ENCODE measurements at places on chromosomes 12 and 14. TPM values are rescaled to one million over a fixed set of nuclear protein-coding genes. Genes with fewer than 3 reads are reported as not detected.

- no peak for DNase-seq
- no peaks in the 10 kb centered on the region for H3K36me3 ChIP-seq
- H3K4me3 ChIP-seq, result no peak overlapping the region
- H3K27ac ChIP-seq, result no peak overlapping the region
- H3K4me1 ChIP-seq, result no peaks in the 10 kb centered on the region
These were observed 51.7 kb upstream of the RTL1 start for GRCh38 chr14:100955201-100955600.

Gene MAX
- 49.3 TPM for polyA plus RNA-seq

DNA sequence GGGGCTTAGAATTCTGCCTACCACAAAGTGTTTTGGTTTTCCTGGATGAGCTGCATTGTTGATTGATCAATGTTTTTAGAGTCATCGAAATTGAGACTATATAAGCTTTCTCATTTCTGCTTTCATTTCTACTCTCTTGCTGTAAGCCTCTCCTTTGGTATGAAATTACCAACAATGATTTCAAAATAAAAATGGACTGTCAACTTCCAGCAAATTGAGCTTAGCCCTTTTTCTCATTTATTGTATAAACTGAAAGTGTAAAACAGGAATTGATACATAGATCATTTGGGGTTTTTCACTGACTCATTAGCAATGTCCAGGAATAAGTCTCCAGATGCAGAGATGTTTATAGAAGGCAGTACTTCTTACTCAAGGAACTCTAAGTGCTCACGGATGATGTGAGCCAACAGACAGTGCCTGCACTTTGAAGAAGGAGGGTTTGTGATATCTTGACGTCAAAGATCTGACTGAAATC is 20.0 kb upstream of the PCNX1 start:
- DNase-seq, result no peak
- no peaks in the 10 kb centered on the region for H3K27me3 ChIP-seq
- H3K36me3 ChIP-seq, result no peaks in the 10 kb centered on the region
- H3K4me1 ChIP-seq, result no peaks in the 10 kb centered on the region
- H3K27ac ChIP-seq, result peak overlapping the region; percentile 68

DNA sequence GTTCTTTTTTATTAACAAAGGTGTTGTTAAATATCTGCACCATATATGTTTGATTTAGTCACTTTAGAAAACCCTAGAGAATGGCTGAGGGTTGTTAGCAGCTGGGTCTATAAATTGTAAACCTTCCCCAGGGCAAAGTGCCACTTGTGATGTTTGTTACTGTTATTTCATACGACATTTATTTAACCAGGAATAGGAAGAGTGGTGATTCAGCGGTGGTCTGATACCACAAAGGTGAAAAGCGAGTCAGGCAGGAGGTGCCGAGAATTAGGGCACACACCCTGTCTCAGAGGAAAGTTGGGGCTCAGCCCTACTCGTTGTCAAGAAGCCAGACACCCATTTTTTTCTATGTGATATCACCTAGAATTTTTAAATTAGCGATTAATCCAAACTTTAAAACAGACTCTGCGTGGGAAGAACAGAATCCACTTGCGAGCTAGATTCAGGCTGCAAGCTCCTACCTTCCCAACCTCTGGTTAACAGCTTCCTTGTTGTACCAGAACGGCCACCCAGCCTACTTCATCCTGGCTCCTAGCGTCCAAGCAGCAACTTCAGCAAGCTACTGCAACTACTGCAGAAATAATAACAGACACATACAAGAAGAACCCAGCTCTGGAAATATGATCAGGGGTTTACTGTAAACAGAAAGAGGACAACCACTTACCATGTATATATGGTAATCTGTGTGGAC is 126.7 kb downstream of the TMEM132D start:
- no peaks in the 10 kb centered on the region for H3K4me1 ChIP-seq
- H3K27ac ChIP-seq, result no peak overlapping the region

GRCh38 chr14:75303381-75303789 is 24.8 kb downstream of the FOS start:
- H3K36me3 ChIP-seq, result no peaks in the 10 kb centered on the region
- no peak overlapping the region for H3K4me3 ChIP-seq
- peak; percentile 91 for DNase-seq
- peaks cover 7% of the 10 kb centered on the region for H3K4me1 ChIP-seq
- peak overlapping the region; percentile 28 for H3K27ac ChIP-seq
- H3K27me3 ChIP-seq, result no peaks in the 10 kb centered on the region

- H3K4me1 ChIP-seq, result no peaks in the 10 kb centered on the region
- H3K36me3 ChIP-seq, result no peaks in the 10 kb centered on the region
- no peak for DNase-seq
- no peak overlapping the region for H3K27ac ChIP-seq
- H3K4me3 ChIP-seq, result no peak overlapping the region
These were observed 26.1 kb upstream of the IFNG start for GRCh38 chr12:68185598-68185997.

- no peaks in the 10 kb centered on the region for H3K4me1 ChIP-seq
- no peak for DNase-seq
- no peak overlapping the region for H3K4me3 ChIP-seq
- no peak overlapping the region for H3K27ac ChIP-seq
- H3K36me3 ChIP-seq, result peaks cover 58% of the 10 kb centered on the region
These were observed 14.3 kb downstream of the NECAP1 start for GRCh38 chr12:8096281-8096915.

Gene HPD
- 3.4 TPM for polyA plus RNA-seq

Gene CPNE8
- 10.5 TPM for polyA plus RNA-seq

DNA sequence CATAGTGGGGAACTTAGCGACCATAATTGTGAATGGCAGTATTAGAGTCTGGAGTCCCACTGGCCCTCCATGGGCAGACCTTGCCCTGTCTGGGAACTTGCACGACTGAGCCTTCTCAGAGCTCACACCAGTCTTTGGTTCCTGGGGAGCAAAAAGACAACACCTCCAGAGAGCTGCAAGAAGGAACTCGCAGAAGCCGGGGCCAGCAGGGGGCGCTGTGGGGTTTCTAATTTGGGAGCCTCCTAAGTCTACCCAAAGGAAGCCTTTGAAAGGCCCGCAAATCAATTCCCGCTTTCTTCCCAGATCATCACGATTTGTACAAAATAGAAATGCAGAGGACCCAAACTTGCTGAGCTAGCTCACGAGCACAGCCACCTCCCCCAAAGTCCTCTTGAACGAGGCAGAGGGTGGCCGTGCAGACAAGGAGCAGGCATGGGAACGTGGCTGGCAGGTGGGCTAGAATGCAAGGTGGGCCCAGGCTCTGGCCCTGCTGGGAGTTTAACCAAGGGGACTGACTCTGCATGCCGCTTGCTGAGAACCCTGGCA is 46.3 kb upstream of the FBXO21 start:
- peak; percentile 83 for DNase-seq
- H3K36me3 ChIP-seq, result no peaks in the 10 kb centered on the region
- peaks cover 9% of the 10 kb centered on the region for H3K27me3 ChIP-seq
- no peaks in the 10 kb centered on the region for H3K4me1 ChIP-seq
- no peak overlapping the region for H3K27ac ChIP-seq
- no peak overlapping the region for H3K4me3 ChIP-seq

Gene ITGA5
- polyA plus RNA-seq, result 52.2 TPM

Gene WIF1
- 0.24 TPM for polyA plus RNA-seq

Gene TMEM132C
- 3.7 TPM for polyA plus RNA-seq

GRCh38 chr14:84013424-84013823 is 1516.5 kb upstream of the FLRT2 start:
- DNase-seq, result no peak
- H3K4me1 ChIP-seq, result no peaks in the 10 kb centered on the region
- no peak overlapping the region for H3K27ac ChIP-seq
- H3K36me3 ChIP-seq, result no peaks in the 10 kb centered on the region
- no peaks in the 10 kb centered on the region for H3K27me3 ChIP-seq

DNA sequence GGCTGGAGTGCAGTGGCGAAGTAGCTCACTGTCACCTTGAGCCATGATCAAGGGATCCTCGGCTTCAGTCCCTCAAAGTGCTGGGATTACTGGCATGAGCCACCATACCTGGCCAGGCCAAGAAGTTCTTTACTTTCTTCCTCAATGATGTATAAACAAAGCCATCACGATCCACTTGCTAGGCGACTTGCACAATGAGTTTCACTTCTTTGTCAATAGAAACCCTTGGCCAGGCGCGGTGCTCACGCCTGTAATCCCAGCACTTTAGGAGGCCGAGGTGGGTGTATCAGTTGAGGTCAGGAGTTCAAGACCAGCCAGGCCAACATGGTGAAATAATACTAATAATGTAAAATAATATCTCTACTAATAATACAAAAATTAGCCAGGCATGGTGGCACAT is 14.4 kb upstream of the SPSB2 start:
- no peak for DNase-seq
- no peak overlapping the region for H3K4me3 ChIP-seq
- no peaks in the 10 kb centered on the region for H3K27me3 ChIP-seq

- no peak overlapping the region for H3K27ac ChIP-seq
- H3K4me3 ChIP-seq, result no peak overlapping the region
- no peak for DNase-seq
- no peaks in the 10 kb centered on the region for H3K36me3 ChIP-seq
These were observed 861.3 kb upstream of the MGAT4C start for GRCh38 chr12:87117526-87117925.

DNA sequence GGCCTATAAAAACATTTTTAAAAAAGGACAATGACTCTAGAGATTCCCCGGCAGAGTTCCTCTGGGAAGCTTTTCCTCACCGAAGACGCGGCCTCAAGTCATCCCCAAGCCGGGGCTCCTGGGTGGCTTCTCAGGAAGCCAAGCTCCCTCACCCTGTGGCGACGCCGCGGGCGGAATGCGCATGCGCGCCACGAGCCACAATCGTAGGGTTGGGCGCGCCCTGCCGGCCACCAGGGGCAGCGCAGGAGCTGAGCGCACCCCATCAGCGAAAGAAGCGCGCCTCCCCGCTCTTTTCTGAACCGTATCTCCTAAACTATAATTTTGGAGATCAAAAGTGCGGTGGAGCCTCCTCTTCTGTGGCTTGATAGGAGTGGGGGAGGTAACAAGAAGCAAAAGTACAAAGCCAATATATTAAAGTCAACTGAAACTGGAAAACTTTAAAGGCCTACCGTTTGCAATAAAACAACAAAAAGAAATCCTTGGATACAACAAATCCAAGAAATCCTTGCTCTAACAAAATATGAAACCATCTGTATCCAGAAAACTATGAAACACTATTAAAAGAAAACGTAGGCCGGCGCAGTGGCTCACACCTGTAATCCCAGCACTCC is 17.4 kb upstream of the CHFR start:
- peak; percentile 75 for DNase-seq
- H3K27ac ChIP-seq, result no peak overlapping the region
- no peaks in the 10 kb centered on the region for H3K36me3 ChIP-seq
- H3K4me3 ChIP-seq, result no peak overlapping the region
- no peaks in the 10 kb centered on the region for H3K4me1 ChIP-seq

- no peaks in the 10 kb centered on the region for H3K36me3 ChIP-seq
- DNase-seq, result no peak
- H3K27ac ChIP-seq, result no peak overlapping the region
- H3K4me1 ChIP-seq, result no peaks in the 10 kb centered on the region
- H3K4me3 ChIP-seq, result no peak overlapping the region
These were observed 546.7 kb downstream of the SNAPC1 start for GRCh38 chr14:62308891-62309290.

DNA sequence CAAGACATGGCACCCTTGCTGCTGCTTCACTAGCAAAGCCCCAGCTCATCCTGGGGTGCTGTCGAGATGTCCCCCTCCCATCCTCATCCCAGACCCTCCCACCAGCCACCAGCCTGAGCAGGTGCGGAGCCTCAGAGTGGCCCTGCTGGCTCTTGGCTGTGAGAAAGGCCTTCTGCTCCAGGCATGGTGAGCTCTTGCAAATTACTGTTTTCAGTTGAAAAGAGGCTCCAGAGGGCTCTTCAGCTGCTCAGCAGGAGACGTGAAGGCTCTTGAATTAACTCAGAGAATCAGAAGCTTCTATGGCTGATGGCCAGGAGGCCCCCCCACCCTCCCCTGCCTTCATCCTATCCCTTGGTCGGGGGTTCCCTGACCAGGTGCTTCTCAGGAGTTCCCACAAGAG is 44.1 kb downstream of the WSCD2 start:
- H3K4me3 ChIP-seq, result no peak overlapping the region
- DNase-seq, result no peak
- no peaks in the 10 kb centered on the region for H3K27me3 ChIP-seq
- H3K4me1 ChIP-seq, result no peaks in the 10 kb centered on the region

- no peaks in the 10 kb centered on the region for H3K36me3 ChIP-seq
- peaks cover 44% of the 10 kb centered on the region for H3K4me1 ChIP-seq
- no peak for DNase-seq
These were observed 110.0 kb downstream of the ARF6 start for GRCh38 chr14:50002926-50003212.

DNA sequence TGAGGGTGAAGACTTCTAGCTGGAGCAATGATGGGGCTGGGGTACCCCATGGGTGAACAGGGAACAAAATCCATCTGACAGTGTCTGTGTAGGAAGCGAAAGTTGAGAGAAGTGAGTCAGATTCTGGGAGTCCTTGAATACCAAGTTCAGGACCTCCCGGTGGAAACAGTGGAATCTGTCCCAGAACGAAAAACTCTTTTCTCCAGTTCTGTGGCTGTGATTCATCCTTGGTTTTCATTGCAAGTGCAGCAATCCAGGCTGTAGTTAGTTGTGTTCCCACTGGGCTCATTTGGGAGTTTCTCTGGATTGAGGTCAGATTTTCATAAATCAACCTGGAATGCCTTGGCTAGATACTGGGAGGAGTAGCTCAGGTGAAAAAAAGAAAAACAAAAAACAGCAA is 120.7 kb downstream of the C12orf75 start:
- DNase-seq, result peak; percentile 20
- H3K27ac ChIP-seq, result no peak overlapping the region
- no peaks in the 10 kb centered on the region for H3K4me1 ChIP-seq
- no peaks in the 10 kb centered on the region for H3K36me3 ChIP-seq
- no peaks in the 10 kb centered on the region for H3K27me3 ChIP-seq

Gene PRKAG1
- polyA plus RNA-seq, result 60.1 TPM

Gene ALG10B
- polyA plus RNA-seq, result 1.0 TPM

DNA sequence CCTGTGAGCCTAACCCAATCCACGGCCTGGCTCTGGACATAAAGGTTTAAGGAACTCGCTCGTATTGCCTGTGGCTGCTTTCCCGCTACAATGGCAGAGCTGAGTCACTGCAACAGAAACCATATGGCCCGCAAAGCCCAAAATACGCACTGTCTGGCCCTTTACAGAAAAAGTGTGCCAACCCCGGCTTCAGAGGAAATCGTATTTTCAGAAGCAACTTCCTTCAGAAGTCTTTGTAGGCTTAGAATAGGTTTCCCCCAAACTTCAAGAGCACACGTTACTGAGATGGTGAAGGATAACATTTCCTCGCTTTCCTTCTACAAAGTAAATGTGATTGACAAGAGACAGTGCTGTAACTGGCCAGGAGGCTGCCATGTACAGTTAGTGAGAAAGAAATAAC is 34.8 kb upstream of the TESC start:
- H3K36me3 ChIP-seq, result no peaks in the 10 kb centered on the region
- H3K4me3 ChIP-seq, result no peak overlapping the region
- DNase-seq, result no peak
- H3K27ac ChIP-seq, result no peak overlapping the region

- H3K27me3 ChIP-seq, result peaks cover 47% of the 10 kb centered on the region
- H3K27ac ChIP-seq, result no peak overlapping the region
- H3K4me3 ChIP-seq, result no peak overlapping the region
- peaks cover 25% of the 10 kb centered on the region for H3K4me1 ChIP-seq
- H3K36me3 ChIP-seq, result no peaks in the 10 kb centered on the region
- DNase-seq, result no peak
These were observed 2.4 kb downstream of the AGAP2 start for GRCh38 chr12:57735952-57736740.

GRCh38 chr14:24059841-24060388 is 8.1 kb downstream of the CARMIL3 start:
- no peaks in the 10 kb centered on the region for H3K4me1 ChIP-seq
- no peak overlapping the region for H3K27ac ChIP-seq
- no peaks in the 10 kb centered on the region for H3K27me3 ChIP-seq
- no peak overlapping the region for H3K4me3 ChIP-seq
- H3K36me3 ChIP-seq, result no peaks in the 10 kb centered on the region

Gene RBP5
- 8.7 TPM for polyA plus RNA-seq

Gene P2RX7
- 2.0 TPM for polyA plus RNA-seq

Data from adrenal gland (tissue), 19 donors.